T-helper 17 cell (primary cell): ENCODE measurements at places on chromosomes 13 and 19. TPM values are rescaled to one million over a fixed set of nuclear protein-coding genes. Genes with fewer than 3 reads are reported as not detected.

Gene ZNF85
- total RNA-seq, result 6.2 TPM

Gene PSG7
- total RNA-seq, result not detected

Gene SHISA2
- total RNA-seq, result 0.62 TPM

GRCh38 chr13:102816708-102817107 lies 17.8 kb downstream of the BIVM start:
- no peak overlapping the region for H3K27ac ChIP-seq
- H3K36me3 ChIP-seq, result peaks cover 4% of the 10 kb centered on the region
- no peak overlapping the region for H3K4me3 ChIP-seq

DNA sequence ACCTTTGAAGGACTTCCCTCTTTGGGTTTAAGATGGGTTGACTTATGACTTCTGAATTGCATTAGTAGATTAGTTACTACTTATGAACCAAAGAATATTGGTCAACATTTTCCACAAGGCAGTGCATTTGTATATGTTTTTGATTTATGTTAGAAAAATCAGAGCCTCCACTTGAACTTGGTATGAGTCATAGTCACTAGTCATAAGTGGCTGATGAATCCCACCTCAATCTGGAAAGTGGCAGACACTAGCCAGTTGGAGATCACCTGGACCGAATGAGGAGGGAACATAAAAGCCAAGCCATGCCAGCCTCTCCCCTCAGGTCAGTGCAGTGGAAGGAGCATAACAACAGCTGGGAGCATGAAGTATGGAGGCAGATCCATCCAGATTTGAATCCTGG lies 39.3 kb upstream of the SPART start:
- no peak overlapping the region for H3K27ac ChIP-seq
- no peak for DNase-seq
- no peaks in the 10 kb centered on the region for H3K36me3 ChIP-seq
- no peaks in the 10 kb centered on the region for H3K4me1 ChIP-seq

- no peak overlapping the region for H3K27ac ChIP-seq
- no peak for DNase-seq
- H3K36me3 ChIP-seq, result no peaks in the 10 kb centered on the region
- H3K4me3 ChIP-seq, result no peak overlapping the region
Measured at GRCh38 chr13:84470528-84470927, 588.3 kb upstream of the SLITRK1 start.

DNA sequence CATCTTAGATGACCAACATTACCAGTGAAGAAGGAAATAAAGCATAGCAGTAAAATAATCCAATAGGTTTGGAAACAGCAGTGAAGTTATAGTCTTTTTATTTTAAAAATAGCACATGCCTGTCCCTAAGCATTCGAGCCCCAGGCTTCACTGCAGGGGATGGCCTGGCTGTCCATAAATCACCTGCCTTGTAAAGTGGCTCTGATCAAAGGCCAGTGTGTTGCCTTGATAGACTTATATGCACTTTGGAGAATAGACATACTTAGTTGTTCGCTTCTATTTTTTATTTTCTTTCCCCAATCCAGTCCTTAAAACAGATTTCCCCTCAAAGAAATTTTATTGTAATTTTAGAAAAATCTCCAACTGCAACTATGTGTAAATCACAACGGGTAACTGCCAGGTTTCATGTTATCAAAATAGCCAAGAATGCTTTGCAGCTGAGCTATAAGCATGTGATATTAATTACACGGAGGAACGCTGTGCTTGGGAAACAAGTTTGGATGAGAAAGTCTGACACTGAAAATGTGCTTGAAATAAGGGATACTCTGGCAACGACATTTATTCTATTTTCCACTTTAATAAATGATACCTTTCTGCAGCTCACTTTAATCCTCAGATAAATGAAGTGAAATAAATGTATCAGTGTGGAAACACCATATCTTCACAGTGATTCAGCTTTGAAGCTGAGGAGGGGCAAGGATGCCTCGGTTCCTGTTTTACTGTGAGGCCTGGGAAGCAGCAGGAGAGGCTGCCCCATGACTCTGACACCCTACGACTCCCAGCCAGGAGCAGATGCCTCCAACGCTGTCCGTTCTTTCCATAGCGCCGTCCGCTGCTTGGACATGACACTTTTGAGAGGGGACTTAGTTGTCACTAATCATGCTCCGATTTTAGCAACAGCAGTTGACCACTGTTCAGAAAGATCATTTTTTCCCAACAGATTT lies 5.5 kb upstream of the METTL21C start:
- H3K27ac ChIP-seq, result no peak overlapping the region
- DNase-seq, result no peak
- H3K27me3 ChIP-seq, result peaks cover 31% of the 10 kb centered on the region
- H3K4me3 ChIP-seq, result no peak overlapping the region
- no peaks in the 10 kb centered on the region for H3K36me3 ChIP-seq
- H3K4me1 ChIP-seq, result no peaks in the 10 kb centered on the region
